Naive B cell (primary cell): ENCODE measurements at places on chromosomes 3 and 15. TPM values are rescaled to one million over a fixed set of nuclear protein-coding genes. Genes with fewer than 3 reads are reported as not detected.

CILP gene
- not detected for polyA plus RNA-seq

DNA sequence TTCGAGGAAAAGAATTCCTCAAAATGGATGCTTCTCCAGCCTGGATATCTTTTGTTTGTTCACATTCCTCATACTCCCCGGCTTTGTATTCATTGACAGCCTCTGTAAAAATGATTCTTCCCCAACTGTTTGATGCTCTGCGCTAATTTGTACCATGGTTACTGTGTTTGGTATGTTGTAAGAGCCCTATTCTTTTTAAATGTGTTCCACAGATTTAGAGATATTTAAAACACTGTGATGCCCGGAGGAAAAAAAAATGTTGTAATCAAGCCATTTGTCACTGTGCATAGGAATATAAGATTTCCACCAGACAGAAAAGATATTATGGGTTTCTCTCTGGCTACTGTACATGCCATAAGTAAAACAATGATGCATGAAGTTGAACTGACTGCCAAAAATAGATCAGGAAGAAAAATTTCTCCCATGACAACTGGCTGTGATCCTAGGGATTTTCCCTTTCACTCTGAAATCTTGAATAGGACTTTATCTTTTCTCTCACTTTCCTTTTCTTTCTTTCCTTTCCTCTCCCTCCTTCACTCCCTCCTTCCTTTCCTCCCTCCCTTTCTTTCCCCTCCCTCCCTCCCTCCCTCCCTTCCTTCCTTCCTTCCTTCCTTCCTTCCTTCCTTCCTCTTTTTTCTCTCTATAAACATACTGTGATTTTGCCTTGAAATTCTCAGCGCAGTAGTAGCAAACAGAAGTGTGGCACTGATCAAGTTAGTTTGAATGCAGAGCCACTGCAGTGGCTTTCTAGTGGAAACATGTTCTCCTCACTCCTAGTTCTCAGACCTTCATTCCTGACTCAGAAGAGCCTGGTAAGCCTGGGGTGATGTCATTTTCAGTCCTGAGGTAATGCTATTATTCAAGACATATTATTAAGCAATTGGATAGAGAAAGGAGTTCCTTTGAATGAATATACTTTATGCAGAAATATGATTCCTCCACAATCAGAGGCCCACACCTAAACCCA is 254.9 kb upstream of the TBL1XR1 start:
- DNase-seq, result no peak
- H3K27ac ChIP-seq, result no peak overlapping the region
- H3K36me3 ChIP-seq, result no peaks in the 10 kb centered on the region
- no peaks in the 10 kb centered on the region for H3K27me3 ChIP-seq

- no peak for DNase-seq
- no peak overlapping the region for H3K4me3 ChIP-seq
- H3K27me3 ChIP-seq, result no peaks in the 10 kb centered on the region
- no peaks in the 10 kb centered on the region for H3K36me3 ChIP-seq
Observed at GRCh38 chr3:33883951-33884561, 85.6 kb downstream of the PDCD6IP start.

PPM1M gene
- 20.7 TPM for polyA plus RNA-seq

DNA sequence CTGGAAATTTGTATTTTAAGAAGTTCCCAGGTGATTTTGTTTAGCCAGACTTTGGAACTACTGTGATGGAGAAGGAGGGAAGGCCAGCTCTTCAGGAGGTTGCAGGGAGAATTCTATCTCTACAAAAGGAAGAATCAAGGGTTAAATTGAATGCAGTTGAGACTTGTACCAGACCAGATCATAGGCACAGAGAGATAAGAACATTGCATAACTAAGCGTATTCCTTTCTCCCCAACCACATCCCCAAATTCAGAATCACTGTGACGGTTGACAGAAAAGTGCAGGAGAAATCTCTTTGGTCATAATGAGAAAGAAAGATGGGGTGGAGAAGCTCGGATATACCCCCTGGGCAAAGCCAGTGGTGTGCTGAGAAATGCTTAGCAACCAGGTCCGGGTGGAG is 7.2 kb downstream of the PLD1 start:
- H3K4me1 ChIP-seq, result no peaks in the 10 kb centered on the region
- H3K36me3 ChIP-seq, result no peaks in the 10 kb centered on the region
- H3K27me3 ChIP-seq, result peaks cover 23% of the 10 kb centered on the region
- no peak overlapping the region for H3K27ac ChIP-seq
- no peak for DNase-seq

DNA sequence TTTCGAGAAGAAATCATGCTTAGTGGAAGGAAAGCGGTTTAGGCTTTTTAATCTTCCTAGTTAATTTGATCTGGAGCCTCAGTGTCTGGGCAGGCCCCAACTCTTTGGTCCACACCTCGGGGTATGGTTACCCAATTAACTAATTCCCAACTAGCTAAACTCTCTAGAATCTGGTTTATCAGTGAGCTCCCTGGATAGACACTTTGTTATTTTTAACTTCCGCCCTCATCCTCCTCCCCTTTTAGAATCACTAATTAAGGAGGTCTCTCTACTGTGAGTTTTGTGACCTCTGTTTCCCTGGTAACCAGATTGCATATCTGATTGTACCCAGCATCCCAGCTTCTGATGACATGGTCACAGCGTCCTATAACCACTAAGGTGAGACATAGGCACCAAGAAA is 112.2 kb downstream of the RARB start:
- no peaks in the 10 kb centered on the region for H3K36me3 ChIP-seq
- H3K4me3 ChIP-seq, result no peak overlapping the region

GRCh38 chr15:66144978-66145725 is 108.4 kb downstream of the MEGF11 start:
- H3K27ac ChIP-seq, result no peak overlapping the region
- no peaks in the 10 kb centered on the region for H3K4me1 ChIP-seq
- H3K27me3 ChIP-seq, result peaks cover 4% of the 10 kb centered on the region
- H3K36me3 ChIP-seq, result no peaks in the 10 kb centered on the region

MUC4 gene
- polyA plus RNA-seq, result 0.11 TPM

MAGEL2 gene
- polyA plus RNA-seq, result not detected

DMXL2 gene
- 0.10 TPM for polyA plus RNA-seq

EFCAB12 gene
- polyA plus RNA-seq, result not detected

GRCh38 chr3:156575641-156576040 is 20.7 kb upstream of the SSR3 start:
- H3K4me1 ChIP-seq, result no peaks in the 10 kb centered on the region
- H3K27ac ChIP-seq, result no peak overlapping the region
- peaks cover 16% of the 10 kb centered on the region for H3K27me3 ChIP-seq
- no peak overlapping the region for H3K4me3 ChIP-seq
- no peak for DNase-seq
